ENCODE measurements at places on chromosomes 4 and X.

- DNase-seq = no peak
Measured at GRCh38 chrX:134377537-134377936, 82.4 kb upstream of the HPRT1 start.

DNA sequence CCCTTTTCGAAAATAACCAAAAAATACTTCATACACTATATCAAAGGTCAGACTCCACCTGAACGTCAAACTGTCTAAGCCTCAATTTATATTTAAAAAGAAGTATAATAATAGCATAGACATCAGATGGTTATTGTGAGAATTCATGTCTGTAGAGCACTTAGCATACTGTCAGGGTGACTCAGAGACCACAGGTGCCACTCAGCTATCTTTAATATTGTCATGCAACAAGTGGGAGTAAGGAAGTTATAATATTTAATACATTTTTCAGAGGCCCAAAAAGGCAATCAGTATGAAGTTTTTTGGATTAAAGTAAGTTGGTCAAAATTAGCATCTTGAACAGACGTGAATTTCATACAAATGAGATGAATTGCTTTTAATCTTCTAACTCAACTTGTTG lies 93.3 kb downstream of the PHOX2B start:
- DNase-seq = no peak

DNA sequence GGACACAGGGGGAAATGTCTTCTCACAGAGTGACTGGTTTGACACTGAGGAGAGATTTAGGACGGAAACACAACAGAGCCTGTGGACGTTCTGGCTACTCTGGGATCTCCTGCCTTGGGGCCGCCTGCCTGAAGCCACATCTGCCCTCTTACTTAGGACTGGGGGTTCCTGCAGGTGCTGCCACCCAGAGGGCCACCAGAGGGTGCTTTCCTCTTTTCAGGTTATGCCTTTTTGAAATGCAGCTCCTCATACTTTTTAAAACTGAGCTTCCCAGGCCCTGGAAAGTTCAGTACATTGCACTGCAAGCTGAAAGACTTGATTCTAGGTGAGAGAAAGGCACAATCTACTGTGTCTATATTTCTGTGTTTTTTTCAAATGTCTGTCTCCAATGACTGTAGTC lies 92.2 kb upstream of the PGRMC2 start:
- no peak for DNase-seq

GRCh38 chr4:105767579-105767978 lies 59.0 kb downstream of the GSTCD start:
- no peak for DNase-seq

GRCh38 chr4:98937986-98938720 lies 9.2 kb upstream of the EIF4E start:
- DNase-seq = no peak

DNA sequence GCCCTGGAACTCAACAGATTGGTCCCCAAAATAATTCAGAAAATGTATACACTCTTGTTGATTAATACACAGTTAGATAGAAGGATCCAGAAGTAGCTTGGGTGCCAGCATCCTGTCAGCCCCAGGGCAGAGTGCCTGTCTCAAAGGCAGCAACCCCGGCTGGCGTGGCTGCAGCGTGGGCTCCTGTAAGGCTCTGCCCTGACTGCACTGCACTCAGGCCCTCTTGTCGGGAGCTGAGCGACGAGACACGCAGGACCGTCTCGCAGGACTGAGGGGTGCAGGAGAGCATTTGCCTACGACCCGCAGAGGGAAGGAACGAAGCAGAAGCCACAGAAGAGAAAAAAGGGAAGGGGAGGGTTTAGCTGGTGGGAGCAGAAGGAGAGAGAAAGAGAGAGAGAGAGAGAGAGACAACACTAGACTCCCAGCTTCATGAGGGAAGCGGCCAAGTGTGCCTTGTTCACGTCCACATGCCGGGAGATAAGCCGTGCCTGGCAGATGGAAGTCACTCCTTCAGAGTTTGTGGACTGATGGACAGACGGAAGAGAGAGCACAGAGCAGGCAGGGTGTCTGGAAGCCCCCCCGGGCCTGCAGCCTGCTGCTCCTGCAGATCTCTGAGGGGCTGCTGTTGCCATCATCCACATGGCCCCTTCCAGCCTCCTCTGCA lies 38.7 kb upstream of the HELT start:
- no peak for DNase-seq

DNA sequence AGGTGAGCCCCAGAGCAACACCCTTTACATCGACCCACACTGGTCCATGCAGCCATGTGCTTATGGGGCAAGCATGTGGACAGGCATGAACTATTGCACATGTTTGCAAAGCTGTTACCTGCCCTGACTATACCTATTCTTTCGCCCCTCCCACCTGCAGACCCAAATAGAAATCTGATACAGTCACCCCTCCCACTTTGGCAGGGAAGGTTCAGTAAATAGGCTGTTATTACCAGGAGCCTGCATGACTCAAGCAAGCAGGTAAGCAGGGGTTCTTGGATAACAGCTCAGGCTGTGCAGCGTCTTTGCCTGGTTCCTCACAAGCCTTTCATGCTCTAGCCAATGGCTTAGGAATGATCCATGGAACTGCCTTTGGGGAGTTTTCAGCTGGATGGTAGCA lies 122.7 kb upstream of the DIPK2B start:
- DNase-seq = no peak

GRCh38 chr4:186755550-186756519 lies 32.2 kb upstream of the FAT1 start:
- DNase-seq = no peak

DNA sequence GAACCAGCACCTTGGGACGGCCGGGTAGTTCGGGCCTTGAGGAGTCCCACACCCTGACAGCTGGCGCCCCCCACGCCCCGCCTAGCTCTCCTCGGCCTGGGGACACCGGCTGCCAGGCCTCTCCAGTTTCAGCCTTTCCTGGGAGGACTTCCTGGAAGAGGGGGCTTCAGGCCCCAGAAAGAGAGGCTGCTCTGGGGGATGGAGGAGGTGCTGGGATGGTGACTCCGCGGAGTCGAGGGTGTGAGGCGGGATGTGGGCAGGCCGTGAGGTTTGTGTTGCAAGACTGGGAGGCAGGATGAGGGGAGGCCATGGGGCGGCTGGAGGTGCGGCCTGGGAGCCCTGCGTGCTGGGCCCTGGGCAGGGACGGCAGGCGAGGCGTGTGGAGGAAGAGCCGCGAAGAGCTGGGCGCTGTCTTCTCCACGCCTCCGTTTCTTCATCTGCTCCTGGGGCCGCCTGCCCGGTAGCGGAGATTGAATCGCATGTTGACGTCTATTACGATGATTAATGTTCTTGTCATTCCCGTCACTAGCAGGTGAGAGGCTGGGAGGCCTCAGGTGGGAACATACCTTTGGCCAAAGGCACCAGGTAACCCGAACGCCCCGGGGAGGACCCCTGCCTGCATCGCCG lies 918 bp upstream of the FGFRL1 start:
- DNase-seq = peak; percentile 48

DNA sequence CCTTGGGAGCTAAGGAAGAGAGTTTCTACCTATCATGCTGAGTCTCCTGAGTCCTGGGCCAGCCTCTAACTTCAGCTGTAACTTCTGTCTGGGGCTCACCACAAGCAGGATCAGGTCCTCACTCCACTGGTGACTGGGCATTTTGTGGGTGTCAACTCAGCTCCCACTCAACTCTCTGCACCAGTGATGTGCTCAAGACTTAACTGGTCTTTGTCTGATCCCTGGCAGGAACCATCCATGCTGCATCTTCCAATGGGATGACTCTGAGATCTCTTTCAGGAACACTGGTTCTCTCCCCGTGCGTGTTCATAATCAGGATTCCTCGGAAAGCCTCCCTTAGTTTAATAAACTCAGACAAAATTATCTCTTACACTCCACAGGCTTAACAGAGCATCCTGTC lies 82.3 kb downstream of the COMMD8 start:
- DNase-seq = no peak

GRCh38 chrX:11460347-11460746 lies 167.1 kb downstream of the AMELX start:
- DNase-seq = no peak

- no peak for DNase-seq
Measured at GRCh38 chr4:3491681-3492405, 28.7 kb downstream of the DOK7 start.

DNA sequence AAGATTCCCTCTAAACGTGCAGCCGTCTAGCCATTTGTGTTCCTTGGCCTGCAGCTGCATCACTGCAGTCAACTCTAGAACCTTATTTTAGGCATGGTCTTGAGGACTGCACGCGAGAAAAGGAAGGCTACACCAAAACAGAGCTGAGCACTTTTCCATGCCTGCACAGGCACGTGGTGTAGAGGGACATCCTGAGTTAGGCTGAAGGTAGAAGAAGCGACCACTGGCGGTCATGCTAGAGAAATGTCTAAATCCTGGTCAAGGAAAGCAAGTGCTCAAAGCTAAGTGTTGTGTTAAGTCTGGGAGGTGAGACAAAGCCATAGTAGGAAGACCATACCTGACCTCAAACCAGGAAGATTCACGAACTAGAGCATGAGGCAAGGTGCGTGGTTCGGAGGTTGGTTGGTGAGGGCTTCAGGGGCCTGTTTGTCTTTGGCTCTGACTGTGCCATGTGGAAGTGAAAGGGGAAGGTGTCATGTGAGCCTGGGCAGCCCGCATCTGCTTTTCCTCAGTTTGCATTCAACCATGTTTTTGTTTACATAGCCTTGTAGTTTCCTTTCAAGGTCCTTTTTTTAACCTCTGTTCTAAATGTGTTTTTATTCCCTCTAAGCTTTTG lies 203.8 kb downstream of the AASDH start:
- no peak for DNase-seq

- no peak for DNase-seq
Measured at GRCh38 chr4:115152081-115152480, 38.7 kb upstream of the NDST4 start.

- no peak for DNase-seq
Measured at GRCh38 chr4:6474053-6474568, 1.7 kb upstream of the PPP2R2C start.

DNA sequence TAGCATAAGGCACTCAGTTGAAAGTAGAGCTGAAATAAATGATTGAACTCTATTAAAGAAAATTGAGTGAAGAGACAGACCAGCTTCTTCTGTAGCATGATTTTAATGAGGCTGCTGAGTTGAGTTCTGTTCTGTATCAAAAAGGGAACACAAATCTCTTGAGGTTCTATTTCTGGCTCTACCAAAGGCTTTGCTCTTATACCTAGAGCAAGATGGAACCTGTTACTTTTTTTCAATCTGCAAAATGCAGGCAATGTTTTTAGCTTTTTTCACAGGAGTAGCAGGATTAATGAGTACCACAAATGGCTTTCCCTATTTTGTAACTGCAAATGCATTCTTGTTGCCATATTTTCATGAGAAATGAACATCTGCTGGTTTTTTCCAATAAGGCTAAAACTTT lies 4.2 kb upstream of the ERVMER34-1 start:
- no peak for DNase-seq

DNA sequence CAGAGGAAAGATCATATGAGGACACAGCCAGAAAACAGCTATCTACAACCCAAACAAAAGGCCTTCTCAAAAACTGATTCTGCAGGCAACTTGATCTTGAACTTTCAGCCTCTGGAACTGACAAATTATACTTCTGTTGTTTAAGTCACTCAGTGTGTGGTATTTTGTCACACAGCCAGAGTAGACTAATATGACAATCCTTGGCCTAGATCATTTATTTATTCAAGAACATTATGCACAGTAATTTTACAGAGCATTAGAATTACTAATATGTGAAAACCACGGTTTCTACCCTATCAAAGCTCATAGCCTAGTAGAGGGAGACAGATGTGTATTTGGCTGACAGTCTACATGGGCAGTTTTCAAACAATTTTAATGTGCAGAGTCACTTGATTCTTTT lies 167.8 kb upstream of the PCDH18 start:
- DNase-seq = no peak

DNA sequence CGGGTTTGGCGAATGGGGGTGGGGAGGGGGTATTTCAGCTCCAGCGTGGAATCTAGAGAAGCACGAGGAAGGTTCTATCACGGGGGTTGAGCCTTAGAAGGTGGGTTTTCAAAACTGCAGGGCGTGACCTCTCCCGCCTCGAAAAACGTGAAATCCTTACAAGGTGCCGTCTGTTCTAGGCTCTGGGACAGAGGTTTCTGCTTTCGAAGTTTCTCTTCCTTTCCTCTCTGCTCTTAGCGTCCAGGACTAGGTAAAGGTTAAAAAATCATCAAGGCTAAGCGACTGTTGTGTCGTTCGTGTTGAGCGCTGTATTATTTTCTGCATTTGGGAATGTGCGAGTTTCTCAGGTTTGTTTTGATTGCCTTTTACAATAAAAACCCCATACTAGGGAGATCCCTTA lies 1.1 kb downstream of the FHL1 start:
- DNase-seq = no peak

DNA sequence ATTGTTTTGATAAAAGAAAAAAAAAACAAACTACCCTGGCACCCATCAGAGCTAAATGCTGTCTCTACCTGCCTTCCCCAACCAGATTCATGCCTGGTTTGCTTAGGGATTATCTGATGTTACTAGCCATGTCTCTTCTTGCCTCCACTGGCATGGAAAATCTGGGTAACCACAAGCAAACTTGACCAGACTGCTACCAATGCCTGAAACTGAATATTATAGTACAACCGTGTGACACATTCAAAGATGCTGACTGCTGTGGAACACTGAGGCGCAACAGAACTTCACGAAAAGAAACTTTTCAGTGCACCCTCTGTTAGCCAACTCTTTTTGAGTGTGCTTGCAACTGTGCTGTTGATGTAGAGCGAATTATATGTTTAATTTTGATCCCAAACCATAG lies 228.1 kb downstream of the CBR4 start:
- DNase-seq = no peak

DNA sequence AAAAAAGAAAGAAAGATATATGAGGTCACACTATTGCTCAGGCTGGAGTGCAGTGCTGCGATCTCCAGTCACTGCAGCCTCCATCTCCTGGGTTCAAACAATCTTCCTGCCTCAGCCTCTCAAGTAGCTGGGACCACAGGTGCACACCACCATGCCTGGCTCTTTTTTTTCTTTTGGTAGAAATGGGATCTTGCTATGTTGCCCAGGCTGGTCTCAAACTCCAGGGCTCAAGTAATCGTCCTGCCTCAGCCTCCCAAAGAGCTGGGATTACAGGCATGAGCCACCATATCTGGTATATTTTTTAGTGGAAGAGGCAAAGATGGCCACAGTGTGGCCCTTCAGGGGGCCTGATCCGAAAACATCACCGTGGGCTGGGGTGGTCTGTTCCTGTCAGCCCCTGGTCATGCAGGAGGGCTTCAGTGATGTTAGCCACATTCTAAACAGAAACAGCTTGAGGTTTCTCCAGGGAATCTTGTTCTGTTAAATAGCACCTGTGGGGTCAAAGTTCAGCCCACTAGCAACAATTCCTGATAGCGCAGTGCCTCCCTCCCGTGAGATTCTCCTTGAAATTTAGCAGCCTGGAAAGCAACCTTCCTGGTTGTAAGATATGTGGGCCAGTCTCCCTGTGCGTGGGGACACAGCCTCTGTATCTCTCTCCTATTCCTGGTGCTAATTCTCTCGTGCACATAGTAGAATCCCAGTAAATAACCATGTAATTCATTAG lies 7.3 kb upstream of the DHRSX start:
- no peak for DNase-seq

Data from stimulated activated CD4-positive, alpha-beta T cell treated with anti-CD3 and anti-CD28 coated beads, Interleukin-12 subunit alpha, Interleukin-12 subunit beta, amount 100 ng/mL, for 4 hours (primary cell).